ENCODE measurements at places on chromosomes 16 and 17.

DNA sequence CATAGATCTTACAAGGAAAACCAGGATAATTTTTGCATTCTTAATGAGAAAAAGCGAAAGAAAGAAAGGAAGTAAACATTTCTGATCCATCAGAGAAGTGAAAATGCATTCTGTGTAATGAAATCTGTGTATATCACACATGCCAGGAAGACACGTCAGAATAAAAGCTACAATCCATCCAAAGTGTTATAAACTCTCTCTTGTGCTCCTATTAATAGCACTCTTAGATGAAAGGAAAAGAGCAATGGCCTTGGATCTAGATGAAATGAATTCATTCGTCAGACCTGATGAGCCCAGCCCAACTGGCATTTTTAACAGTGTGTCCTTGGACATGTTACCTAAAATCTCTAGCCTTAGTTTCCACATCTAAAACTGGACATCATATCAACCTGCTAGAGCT lies 885.5 kb downstream of the CDH11 start:
- no peak for DNase-seq

DNA sequence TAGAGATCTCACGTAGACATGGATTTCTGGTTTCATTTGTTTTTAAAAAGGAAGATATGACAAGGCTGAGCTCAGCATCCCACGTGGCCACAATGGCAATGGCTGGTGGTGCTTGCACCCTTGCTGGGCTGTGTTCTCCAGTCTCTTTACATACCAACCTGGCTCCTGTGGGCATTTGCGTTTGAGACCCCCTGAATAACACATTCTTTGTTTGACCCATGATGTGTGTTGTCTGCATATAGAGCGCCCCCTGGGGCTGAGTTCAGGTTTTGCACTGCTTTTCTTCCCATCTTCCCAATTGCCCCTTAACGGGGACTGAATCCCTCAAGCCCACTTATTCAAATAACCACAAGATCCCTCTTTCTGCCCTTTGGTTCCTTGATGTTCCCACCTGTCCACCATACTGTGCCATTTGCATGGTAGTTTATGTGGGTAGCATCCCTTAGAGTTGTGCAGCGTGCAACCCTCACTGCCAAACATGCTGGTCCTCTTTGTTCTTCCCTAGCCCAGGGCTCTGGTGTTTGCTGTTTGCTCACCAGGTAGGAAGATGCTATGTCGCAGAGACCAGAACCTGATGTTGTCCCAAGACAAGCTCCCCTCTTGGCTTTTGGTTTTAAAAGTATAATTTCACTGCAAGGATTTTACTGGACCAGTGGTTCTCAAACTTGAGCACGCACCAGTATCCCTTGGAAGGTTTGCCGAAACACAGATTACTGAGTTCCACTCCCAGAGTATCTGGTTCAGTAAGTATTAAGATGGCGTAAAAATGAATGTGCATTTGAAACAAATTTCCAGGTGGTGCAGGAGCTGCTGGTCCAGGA lies 38.5 kb upstream of the NKD1 start:
- DNase-seq = no peak

GRCh38 chr17:40371261-40371929 lies 6.9 kb upstream of the GJD3 start:
- DNase-seq = no peak

- no peak for DNase-seq
Observed at GRCh38 chr17:63954402-63955063, 18.2 kb downstream of the SCN4A start.

DNA sequence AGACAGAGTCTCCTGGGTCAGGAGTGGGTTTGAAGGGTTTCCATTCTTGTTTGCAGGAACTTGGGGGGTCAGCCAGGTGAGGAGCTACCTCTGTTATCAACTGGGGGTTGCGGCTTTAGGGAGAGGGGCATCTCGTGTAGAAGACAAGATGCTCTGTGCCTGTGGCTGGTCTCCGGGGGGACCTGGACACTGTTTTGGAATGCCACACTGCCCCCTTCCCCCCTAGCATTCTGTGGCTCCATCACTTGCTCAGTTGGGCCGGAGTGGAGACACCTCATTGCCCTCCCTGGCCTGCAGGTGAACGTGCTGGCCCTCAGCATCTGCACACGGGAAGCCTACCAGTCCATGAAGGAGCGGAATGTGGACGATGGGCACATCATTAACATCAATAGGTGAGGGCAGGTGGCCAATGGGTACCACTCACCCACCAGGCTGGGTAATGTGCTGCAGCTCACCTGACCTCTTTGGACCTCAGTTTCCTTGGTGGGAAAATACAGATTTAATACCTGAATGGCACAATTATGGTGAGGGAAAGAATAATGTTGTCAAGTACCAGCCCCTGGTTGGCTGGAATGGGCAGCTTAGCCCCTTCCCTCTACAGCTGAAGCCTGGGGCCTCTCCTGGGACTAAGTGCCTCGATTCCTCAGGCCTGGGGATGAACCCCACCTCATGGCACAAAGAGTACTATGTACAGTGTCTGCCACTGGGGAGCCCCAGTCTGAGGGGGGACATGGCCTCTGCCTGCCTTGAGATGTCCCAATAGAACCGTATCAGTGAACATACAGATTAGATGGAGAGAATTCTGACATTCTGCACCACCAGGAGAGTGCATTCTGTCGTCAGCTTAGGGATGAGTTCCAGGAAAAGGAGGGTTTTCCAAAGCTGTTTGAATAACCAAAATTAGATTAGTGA lies 3.3 kb upstream of the MRM1 start:
- DNase-seq = no peak

DNA sequence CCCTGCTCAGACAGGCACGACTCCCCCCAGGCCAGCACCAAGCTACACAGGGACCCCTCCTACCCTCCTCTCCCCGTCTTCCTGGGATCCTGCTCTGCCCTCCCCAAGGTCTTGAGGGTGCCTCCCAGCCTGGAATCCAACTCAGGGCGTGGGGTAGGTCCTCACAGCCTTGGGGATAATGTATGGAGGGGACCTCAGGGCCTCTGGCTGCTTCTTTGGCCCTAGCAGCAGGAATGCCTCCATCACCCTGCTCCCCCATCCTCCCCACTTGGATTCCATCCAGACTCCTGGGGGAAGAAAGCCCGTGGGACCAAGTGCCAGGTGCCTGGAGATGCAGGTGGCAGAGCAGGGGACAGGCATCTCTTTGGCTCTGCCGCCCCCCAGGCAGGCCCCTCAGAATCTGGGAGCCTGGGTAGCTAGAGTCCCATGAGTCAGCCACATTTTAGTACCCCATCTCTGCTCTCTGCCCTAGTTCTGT lies 10.7 kb upstream of the STAC2 start:
- no peak for DNase-seq

DNA sequence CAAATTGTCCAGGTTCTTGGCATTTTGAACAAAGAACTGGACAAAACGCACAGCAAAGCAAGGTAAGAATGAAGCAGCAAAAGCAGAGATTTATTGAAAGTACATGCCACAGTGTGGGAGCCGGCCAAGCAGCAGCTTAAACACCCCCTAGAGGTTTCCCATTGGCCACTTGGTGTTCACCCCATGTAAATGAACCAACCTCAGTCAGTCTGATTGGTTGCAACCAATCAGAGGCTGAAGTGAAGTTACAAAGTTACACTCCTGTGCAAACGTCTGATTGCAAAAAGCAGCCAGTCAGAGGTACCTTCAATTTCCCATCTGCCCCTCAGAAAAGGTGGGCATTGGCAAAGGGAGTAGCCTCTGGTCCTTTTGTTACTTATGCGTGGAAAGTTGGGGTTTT lies 8.8 kb upstream of the ZNF263 start:
- no peak for DNase-seq

GRCh38 chr17:37830151-37830993 lies 85.5 kb upstream of the HNF1B start:
- DNase-seq = no peak

DNA sequence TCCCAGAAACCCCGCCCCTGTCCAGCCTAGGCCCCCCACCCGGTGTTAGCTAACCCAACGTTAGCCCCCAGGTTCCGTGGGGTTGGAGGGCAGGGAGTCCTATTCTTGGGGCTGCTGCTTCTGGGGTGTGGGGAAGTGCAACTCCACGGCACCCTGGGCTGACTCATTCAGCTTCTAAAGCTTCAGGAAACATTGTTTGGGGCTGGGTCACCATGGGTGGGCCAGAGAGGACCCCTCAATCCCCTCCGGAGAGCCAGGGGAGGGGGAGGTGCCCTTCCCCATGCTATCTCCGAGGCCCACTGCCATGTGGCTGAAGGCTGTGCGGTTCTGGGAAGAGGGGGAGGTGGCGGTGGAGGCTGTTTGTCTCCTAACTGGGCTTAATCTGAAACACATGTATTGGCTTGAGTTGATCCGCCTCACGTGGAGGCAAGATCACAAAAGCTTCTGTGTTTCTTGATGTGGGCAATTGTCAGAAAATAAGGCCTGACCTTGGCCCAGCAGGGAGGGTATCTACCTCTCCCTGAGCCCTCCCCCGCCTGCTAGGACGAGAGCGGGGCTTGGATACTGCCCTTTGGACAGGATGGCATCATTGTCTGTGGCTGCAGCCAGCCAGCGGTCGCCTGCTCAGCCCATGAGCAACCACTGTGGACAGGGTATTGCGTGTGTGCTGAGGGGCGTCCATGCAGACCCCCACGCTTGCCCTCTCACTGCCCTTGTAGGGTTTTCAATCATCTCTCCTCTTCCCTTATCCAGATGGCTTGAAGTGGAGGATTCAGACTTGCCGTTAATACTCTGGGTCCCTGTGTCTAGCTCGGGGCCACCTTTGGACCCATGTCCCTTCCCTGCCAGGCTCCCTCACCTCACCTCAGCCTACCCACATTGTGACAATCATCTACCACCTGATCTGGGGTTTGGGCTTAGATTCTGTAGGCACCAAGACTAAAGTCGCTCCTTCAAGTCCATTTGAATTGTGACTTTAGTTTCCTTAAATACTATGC lies 1.3 kb downstream of the SERPINF1 start:
- no peak for DNase-seq

DNA sequence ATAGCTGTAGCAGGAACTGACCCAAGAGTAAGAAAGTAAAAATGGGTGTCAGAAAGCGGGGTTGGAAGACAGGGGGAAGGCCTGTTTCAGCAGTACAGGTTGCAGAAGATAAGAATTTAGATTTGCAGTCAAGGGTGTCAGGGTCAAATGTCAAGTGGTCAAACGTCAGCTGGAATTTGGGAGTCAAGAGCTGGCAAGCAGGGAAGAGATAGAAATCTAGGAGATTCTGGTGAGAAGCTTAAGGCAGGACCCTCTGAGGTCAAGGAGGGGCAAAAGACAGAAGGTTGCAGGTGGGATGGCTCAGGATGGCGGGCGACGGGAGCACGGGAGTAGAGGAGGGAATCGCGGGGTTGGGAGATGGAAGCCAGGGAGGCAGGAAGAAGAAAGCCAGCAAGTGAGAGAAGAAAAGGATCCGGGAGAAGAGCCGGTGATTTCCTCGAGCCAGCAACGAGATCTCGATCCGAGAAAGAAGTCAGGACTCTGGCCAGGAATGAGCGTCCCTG lies 335 bp downstream of the SLC25A35 start:
- DNase-seq = no peak

- peak; percentile 18 for DNase-seq
Observed at GRCh38 chr17:47205419-47205963, 3.7 kb upstream of the MYL4 start.

DNA sequence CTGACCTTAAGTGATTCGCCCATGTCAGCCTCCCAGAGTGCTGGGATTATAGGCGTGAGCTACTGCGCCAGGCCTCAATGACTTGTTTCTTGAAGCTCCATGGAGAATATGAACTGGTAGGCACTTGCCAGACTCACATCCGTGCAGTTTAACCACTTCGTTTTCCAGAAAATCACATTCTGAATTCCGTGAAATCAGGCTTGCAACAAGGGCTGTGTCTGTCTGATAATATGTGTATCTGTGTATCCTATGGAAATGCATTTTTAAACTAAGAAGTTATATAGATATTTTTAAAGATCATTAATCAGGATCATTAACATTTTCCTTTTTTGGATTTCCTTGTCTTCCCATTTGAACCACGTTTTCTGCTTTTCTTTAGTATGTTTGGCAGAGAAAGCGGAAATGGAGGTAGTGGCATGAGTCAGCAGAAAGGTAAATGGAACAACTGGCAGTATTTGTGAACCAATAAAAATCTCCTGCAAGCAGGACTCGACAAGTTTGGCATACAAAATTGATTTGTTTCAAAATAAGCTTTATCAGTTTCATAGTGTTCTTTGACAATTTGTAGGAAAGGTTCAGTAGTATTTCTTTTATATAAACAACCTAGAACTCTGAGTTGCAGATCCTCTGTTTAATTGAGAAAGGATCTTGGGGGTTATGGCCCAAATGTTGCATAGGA lies 33.0 kb downstream of the USP10 start:
- no peak for DNase-seq

DNA sequence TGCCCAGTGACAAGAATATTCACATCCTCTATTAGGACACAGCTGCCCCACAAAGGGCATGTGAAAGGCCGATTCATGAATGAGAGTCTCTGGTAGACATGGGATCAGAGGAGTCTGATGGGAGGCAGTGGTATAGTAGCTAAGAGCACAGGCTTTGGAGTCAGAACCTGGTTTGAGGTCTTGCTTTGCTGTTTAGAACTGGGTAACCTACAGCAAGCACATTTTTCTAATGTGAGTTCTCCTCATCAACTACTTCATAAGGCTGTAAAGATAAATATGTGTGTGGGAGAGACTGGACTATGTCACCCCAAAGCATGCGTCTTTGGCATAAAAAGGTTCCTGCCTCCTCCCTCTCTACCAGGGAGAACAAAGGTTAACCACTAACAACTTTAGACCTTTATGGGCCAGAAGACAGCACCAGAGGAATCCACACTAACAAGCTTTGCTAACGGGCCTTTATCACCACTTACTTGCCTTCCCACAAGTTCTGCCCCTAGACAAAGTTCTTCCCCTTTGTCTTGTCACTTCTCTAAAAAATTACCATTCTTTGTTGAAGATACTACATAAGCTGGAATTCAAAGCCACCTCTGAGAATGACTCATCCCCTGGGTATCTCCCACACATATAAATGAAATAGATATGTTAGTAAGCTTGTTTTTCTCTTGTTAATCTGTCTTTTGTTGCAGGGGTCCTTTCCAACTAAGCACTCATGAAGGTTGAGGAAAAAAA lies 21.1 kb downstream of the CDR2 start:
- DNase-seq = no peak

GRCh38 chr17:5665164-5665563 lies 80.9 kb upstream of the NLRP1 start:
- no peak for DNase-seq

All from NCI-H187 treated with DMSO at 0.1 percent for 48 hours (cell line).